GM23248 (cell line): ENCODE measurements at places on chromosomes 6 and 20. TPM values are rescaled to one million over a fixed set of nuclear protein-coding genes. Genes with fewer than 3 reads are reported as not detected.

GPSM3 gene
- polyA plus RNA-seq: 6.8 and 7.3 TPM in 2 replicates

ISM1 gene
- 0.06 TPM in 1 of 2 replicates, not detected in the other for polyA plus RNA-seq

POU5F1 gene
- polyA plus RNA-seq: 0.61 and 0.88 TPM in 2 replicates

CCN6 gene
- 0.48 and 0.57 TPM in 2 replicates for polyA plus RNA-seq

SIM1 gene
- polyA plus RNA-seq: 1.2 and 1.5 TPM in 2 replicates

ZNF318 gene
- 4.1 and 4.6 TPM in 2 replicates for polyA plus RNA-seq

TUBB gene
- polyA plus RNA-seq: 491 and 520 TPM in 2 replicates

CRYBG1 gene
- 1.9 and 2.1 TPM in 2 replicates for polyA plus RNA-seq

NEDD9 gene
- 2.9 and 3.0 TPM in 2 replicates for polyA plus RNA-seq
